Skeletal muscle tissue (tissue), 5 donors: ENCODE measurements at places on chromosomes 3 and 15. TPM values are rescaled to one million over a fixed set of nuclear protein-coding genes. Genes with fewer than 3 reads are reported as not detected.

The XCR1 gene
- total RNA-seq, result not detected

The OR5K2 gene
- not detected for total RNA-seq

The CISH gene
- 4.7 TPM for total RNA-seq

The P2RY13 gene
- total RNA-seq, result 2.6 TPM

The FAM43A gene
- 15.7 TPM for total RNA-seq

The TFG gene
- 60.0 TPM for total RNA-seq

The EPHB3 gene
- 27.7 TPM for total RNA-seq

The TAGLN3 gene
- 0.52 TPM for total RNA-seq

The SCAMP5 gene
- 1.6 TPM for total RNA-seq
